Right atrium auricular region (tissue), 2 donors: ENCODE measurements at places on chromosomes 5 and 9. TPM values are rescaled to one million over a fixed set of nuclear protein-coding genes. Genes with fewer than 3 reads are reported as not detected.

The SPATA31D4 gene
- total RNA-seq, result not detected

The ATOSB gene
- 22.2 TPM for total RNA-seq

The PCDHGA10 gene
- 4.8 TPM for total RNA-seq

The TYRP1 gene
- total RNA-seq, result 25.1 TPM

The IFNK gene
- not detected for total RNA-seq

The ZNF782 gene
- total RNA-seq, result 4.6 TPM

The PCDHB11 gene
- total RNA-seq, result 1.8 TPM

The EQTN gene
- total RNA-seq, result not detected

The IFNB1 gene
- not detected for total RNA-seq

The SLC25A2 gene
- total RNA-seq, result not detected

The ADGRV1 gene
- total RNA-seq, result 1.4 TPM

The LRRC19 gene
- not detected for total RNA-seq

The OR4F3 gene
- not detected for total RNA-seq

The KLF4 gene
- total RNA-seq, result 62.9 TPM

The GARIN3 gene
- not detected for total RNA-seq

The DDX4 gene
- not detected for total RNA-seq

The SH2D3C gene
- 16.5 TPM for total RNA-seq

The OTP gene
- total RNA-seq, result not detected

The KIAA1958 gene
- 1.9 TPM for total RNA-seq

The SLC6A19 gene
- total RNA-seq, result not detected

The SLC6A18 gene
- not detected for total RNA-seq

The KIF20A gene
- total RNA-seq, result 4.3 TPM

The SV2C gene
- total RNA-seq, result 0.04 TPM

The SPATA31A1 gene
- total RNA-seq, result not detected

The CD72 gene
- 1.3 TPM for total RNA-seq

The IRX2 gene
- total RNA-seq, result 0.83 TPM

The NR4A3 gene
- total RNA-seq, result 15.8 TPM

The DPP7 gene
- total RNA-seq, result 165 TPM

The FOXD4L6 gene
- not detected for total RNA-seq

The TNFSF15 gene
- 0.16 TPM for total RNA-seq

The ENTREP1 gene
- 12.1 TPM for total RNA-seq

The CAVIN4 gene
- 33.3 TPM for total RNA-seq

The ARID3C gene
- total RNA-seq, result not detected

The S100Z gene
- not detected for total RNA-seq

The MUSK gene
- total RNA-seq, result 6.1 TPM

The DNLZ gene
- 36.6 TPM for total RNA-seq
